ENCODE measurements at places on chromosomes 3 and 15.
A peak's percentile ranks its signal among the peaks of the same experiment; 100 is the strongest.

GRCh38 chr3:137845194-137845593 lies 81.1 kb downstream of the SOX14 start:
- no peak for DNase-seq

DNA sequence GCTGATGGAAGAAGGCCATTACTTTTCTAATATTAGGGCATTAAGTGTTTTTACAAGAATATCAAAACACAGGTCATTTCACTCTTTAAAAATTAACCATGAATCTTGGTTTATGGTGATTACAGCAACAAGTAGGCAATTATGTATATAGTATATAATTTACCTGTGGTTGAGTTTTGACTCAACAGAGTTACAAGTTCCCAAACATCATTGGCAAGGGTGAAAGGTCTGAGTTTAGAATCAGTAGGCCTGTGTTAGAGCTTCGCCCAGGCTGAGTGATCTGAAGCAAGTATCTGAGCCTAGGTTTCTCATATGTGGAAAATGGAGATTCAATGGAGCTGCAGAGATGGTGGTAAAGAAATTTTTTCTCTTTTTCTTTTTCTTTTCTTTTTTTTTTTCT lies 25.1 kb upstream of the LPP start:
- DNase-seq, result no peak

GRCh38 chr15:41465822-41466421 lies 27.8 kb upstream of the ITPKA start:
- DNase-seq, result no peak

- no peak for DNase-seq
Observed at GRCh38 chr3:180570238-180570637, 31.7 kb upstream of the TTC14 start.

GRCh38 chr3:31707286-31707685 lies 174.6 kb downstream of the STT3B start:
- DNase-seq, result no peak

DNA sequence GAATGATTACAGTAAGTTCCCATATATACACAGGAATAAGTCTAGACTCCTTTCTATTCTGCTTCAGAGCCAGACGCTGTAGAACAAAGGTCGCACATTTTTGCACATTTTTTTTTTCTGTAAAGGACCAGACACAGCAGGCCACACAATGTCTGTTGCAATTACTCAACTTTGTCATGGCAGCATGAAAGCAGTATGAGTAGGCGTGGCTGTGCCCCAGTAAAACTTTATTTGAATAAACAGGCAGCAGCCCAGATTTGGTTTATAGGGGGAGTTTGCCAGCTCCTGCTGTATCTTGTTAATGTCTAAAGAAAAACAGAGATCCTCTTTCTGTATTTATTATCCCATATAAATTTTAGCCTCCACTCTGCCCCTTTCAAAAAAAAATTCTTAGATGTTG lies 708.3 kb downstream of the FHIT start:
- no peak for DNase-seq

- no peak for DNase-seq
Observed at GRCh38 chr3:23620638-23621015, 185.1 kb upstream of the UBE2E1 start.

DNA sequence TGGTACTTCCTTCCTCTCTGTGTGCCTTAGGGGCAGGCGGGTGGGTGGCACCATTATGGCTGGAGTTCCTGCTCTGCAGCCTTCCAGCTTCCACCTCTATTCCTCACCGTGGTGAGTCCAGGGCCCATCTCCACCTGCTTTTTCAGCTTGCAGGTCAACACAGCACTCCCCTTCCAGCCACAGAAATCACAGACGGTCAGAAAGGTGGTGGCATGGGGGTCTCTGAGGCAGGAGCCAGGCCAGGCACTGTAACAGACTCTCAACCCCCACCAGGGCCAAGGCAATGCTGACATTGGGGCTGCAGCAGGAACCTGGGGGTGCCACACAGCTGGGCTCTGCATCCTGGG lies 16.6 kb downstream of the KLF15 start:
- DNase-seq, result no peak

DNA sequence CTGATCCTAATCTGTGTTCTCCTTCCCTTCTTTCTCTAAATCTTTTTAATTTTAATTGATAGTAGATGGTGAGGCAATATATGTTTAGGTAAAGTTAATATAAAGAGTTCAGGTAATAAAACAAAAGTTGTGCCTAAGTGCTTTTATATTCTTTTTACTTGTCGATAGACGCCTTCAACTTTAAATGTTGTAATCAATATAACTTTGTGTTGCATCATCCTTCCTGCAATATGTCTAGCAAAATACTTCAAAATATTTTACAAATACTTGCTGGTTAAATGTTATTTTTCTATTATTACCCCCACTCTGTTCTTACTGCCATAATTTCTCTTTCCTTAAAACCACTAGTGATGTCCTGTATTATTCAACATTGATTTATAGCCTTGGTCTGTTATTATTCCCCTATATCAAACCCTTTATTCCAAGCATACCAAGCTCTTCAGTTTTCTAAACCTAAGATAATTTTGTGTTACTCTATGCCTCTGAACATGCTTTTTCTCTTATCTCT lies 92.4 kb downstream of the NAALADL2 start:
- DNase-seq, result no peak

DNA sequence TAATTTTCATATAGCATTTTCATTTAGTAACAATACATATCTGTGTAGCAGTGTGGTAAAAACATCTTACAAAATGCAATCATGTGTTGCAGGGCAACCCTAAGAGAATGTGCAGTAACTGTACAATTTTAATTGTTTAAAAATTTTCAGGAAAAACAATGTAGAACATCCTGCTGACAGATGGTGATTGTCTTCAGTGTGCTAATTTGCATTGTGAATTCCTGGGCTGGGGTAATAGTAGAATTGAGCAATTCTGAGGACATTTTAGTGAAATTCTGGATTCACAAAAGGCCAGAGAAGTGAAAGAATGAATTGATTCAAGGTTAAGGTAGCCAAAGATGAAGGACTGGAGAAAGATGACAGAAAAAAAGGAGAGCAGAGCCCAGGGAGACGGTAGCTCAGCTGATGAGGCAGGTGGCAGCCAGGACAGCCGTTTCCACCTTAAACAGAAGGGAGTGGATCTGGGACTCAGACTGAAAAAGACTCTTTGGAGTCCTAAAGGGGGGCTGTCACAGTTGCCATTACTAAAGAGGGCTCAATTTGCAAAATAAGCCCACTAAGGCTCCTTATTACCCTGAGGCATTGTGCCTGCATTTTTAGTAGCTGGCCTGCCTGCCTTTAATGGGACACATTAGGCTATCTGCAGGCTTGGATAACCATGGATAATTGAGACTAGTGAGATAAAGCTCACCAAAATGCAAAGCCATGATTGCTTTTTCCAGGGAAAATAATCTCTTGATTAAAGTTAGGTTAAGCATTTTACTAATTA lies 8.6 kb downstream of the MAP3K13 start:
- DNase-seq, result no peak

DNA sequence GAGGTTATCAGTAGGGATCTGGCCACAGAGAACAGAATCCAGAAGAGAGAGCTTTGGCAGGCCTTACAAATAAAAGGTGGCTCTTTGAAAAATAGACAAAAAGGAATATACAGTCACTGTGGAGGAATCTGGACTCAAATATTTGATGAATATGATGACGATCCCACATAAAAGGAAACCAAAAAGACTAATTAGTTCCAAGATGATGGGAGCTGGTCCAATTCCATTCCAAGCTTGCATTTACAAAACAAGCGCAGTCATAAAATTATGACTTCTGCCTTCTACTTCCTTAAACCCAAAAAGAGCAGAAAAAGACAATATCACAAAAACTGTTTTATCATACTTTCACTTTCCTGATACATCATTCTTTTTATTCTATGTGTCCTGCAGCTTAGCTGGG lies 285.8 kb downstream of the DIPK2A start:
- DNase-seq, result no peak

DNA sequence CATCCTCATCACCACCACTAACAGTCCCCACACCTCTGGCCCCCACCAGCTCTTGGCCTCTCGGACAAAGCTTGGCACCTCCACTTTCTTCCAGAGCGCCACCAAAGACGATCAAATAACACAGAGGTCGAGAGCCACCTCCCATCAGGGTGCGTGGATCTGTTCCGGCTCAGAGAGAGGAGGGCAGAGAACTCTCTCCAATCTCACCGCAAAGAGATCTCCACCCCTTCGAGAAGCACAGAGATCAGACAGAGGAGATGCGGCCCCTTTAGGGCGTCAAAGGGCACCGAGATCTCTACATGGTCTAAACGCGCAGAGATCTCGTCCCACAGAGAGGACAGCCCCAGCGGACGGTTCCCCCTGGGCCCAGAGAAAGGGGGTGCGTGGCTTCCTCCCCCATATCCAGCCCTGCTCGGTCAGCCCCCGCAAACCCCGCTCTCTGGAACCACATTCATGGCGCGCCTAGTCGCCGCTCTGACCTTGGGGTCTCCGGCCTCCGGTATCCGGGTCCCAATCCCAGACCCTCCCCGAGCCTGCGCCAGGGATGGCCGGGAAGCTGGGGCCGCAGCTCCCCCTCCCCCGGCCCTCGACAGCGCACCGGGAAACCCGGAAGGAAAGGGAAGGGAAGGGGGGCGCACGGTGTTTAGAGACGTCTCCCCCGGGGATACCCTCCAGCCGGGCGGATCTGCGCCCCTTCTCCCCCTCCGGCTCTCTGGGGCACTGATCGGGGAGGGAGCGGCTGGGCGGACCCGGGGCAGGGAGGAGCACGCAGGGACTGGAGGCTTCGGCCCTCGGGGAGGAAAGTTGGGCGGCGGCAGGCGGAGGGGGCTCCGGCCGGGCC lies 608 bp downstream of the SCN5A start:
- no peak for DNase-seq

GRCh38 chr3:45312836-45313493 lies 75.4 kb upstream of the LARS2 start:
- DNase-seq, result no peak

DNA sequence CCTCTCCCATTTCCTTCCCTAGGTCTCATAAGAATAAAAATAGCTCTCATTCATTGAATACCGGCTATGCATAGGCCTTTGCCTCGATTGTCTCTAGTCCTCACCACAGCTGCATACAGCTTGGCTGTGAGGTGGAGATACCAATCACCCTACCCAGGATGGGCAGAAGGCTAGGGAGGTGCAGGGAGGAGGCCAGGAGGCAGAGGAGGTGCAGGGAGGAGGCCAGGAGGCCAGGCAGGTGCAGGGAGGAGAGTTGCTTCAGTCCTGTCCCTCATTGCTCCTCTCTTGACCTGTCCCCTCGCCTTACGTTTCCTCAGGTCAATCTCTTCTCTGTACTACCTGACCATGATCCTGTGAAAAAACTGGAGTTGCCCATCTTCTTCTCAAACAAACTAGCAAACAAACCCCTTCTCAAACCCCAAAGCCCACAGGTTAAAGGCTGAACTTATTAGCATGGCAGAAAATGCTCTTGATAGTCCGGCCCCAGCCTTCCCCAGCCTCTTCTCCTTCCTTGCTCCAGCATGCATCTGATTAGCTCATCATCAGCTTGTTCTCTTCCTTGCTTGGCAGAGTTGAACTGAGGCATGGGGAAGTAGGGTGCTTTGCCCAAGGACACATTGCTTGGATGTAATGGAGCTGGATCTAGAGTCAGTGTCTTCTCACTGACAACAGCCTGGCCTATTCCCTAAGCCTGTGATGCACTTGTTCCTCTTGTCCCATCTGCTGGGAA lies 15.8 kb downstream of the PODXL2 start:
- DNase-seq, result no peak

DNA sequence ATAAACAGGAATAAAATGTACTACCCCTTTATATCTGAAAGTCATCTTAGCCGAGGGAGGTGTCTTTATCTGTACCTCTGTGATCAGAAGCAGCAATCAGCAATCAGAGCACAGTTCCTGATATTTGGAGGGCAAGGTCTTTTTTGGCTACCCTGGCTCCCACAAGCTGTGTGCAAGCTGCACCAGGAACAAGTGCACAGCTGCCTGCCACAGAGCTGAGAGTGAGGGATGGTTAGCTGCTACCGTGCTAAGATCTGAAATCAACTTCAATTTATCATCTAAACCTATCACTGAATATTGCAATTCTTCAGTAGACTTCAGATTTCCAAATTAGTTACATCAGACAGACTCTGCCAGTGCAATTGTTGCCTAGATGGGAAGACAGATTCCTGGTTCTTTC lies 404.6 kb upstream of the ARL6 start:
- DNase-seq, result no peak

DNA sequence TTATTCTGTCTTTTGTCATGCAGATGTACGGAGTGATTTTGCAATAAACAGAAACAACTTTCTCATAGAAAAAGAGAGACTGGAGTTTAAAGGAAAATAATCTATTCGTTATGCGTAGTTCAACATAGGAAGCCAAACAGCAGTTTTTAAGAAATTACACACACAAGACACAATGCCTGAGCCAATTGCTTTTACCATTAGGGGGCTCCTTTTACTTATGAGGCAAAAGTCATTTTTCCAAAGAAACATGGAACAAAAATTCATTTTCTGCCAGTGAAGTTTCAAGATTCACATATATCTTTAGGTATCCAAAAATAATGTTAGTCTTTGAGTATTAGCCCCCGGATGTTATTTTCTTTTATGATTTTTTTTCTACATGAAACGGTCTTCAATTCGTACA lies 10.7 kb downstream of the CNTN6 start:
- no peak for DNase-seq

- DNase-seq, result no peak
Observed at GRCh38 chr3:81375921-81376320, 385.5 kb downstream of the GBE1 start.

DNA sequence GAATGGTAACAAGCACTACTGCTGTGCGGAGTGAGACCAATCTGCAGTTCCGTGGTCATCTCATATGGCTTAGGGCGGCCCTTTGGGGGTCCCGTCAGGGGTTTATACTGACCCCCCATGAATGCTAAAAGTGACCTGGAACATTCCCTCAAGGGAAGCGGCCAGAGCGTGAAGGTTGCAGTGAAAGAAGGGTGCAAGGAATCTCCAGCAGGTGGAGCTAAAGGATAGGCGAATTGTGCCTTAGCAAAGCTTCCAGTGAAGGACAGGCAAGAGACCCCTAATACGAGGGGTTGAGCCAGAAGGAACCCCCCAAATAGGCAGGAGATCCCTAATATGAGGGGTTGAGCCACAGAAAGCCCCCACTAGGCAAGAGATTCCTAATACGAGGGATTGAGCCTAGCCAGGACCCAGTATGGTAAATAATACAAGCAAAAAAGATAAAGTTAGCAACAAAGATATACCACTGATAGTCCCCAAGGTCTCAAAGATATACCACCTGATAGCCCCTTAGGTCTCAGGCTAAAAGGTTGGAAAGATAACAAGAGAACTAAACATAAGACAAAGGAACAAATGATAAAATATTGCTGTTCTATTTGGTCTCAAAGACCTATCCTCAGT lies 32.8 kb downstream of the ZNF589 start:
- peak; percentile 47 for DNase-seq

GRCh38 chr15:101266787-101267186 lies 10.5 kb downstream of the SELENOS start:
- DNase-seq, result no peak

- no peak for DNase-seq
Observed at GRCh38 chr3:71035886-71036285, 547.6 kb downstream of the FOXP1 start.

GRCh38 chr15:57506422-57506821 lies 85.3 kb upstream of the MYZAP start:
- DNase-seq, result no peak

DNA sequence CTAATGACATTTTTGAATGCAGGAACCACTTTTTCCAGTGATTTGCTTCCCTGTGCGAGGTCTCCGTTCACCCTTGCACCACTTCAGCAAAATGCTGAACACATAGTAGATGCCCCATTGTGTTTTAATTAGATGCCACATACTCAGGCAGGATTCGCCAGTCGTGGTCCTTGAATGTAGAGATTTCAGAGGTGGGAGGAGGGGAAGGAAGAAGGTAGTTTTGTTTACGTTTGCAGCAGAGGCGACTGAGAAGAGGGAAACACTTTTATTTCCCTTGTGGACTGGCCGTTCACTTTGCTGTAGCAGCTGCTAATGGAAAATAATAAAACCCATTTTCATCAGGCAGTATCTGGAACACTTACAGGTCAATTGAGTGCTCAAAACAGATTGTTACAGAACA lies 262.8 kb upstream of the TBL1XR1 start:
- DNase-seq, result no peak

All from HFF-Myc (cell line).